Colonic mucosa (tissue), 4 donors: ENCODE measurements at places on chromosomes 6 and 20. TPM values are rescaled to one million over a fixed set of nuclear protein-coding genes. Genes with fewer than 3 reads are reported as not detected.
A peak's percentile ranks its signal among the peaks of the same experiment; 100 is the strongest.

GRCh38 chr20:45294659-45295058 is 12.0 kb upstream of the RBPJL start:
- peaks cover 7% of the 10 kb centered on the region for H3K27me3 ChIP-seq
- H3K36me3 ChIP-seq, result no peaks in the 10 kb centered on the region

DNA sequence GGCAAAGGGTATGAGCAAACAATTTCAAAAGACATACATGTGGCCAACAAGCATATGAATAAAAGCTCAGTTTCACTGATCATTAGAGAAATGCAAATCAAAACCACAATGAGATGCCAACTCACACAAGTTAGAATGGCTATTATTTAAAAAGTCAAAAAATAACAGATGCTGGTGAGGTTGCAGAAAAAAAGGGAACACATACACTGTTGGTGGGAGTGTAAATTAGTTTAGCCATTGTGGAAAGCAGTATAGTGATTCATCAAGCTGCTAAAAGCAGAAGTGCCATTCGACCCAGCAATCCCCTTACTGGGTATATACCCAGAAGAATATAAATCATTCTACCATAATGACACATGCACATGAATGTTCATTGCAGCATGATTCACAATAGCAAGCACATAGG is 6.7 kb upstream of the KHDC1L start:
- no peak for DNase-seq
- H3K27me3 ChIP-seq, result no peaks in the 10 kb centered on the region
- H3K4me1 ChIP-seq, result no peaks in the 10 kb centered on the region
- no peak overlapping the region for H3K27ac ChIP-seq

- H3K27ac ChIP-seq, result no peak overlapping the region
- H3K4me3 ChIP-seq, result no peak overlapping the region
- no peaks in the 10 kb centered on the region for H3K4me1 ChIP-seq
- no peaks in the 10 kb centered on the region for H3K36me3 ChIP-seq
- H3K27me3 ChIP-seq, result no peaks in the 10 kb centered on the region
Observed at GRCh38 chr6:147395158-147395557, 113.3 kb upstream of the SAMD5 start.

GRCh38 chr20:31587545-31588389 is 17.3 kb upstream of the ID1 start:
- H3K4me3 ChIP-seq, result peak overlapping the region; percentile 46
- DNase-seq, result peak; percentile 65
- no peaks in the 10 kb centered on the region for H3K36me3 ChIP-seq
- no peaks in the 10 kb centered on the region for H3K4me1 ChIP-seq
- peak overlapping the region; percentile 62 for H3K27ac ChIP-seq

DNA sequence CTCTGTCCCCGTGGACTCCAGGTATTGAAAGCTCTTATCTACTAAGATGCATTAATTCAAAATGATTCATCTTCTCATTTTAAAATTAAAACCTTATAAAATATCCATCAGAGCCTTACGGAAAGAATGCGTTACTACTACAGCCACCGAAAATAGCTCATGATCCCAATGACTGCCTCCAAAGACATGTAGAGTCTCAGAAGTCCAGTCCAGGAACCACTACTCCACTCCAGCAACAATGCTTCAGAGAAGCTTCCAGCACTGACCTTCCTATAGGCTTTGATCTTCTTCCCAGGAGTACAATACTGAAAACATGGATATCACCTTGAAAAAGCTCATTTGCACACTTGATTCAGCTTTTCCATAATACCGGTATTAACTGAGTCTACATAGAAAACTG is 94.3 kb downstream of the CHD6 start:
- DNase-seq, result no peak
- no peaks in the 10 kb centered on the region for H3K27me3 ChIP-seq
- no peak overlapping the region for H3K4me3 ChIP-seq
- H3K36me3 ChIP-seq, result no peaks in the 10 kb centered on the region

GRCh38 chr6:74742793-74743508 is 462.9 kb downstream of the COL12A1 start:
- DNase-seq, result no peak
- no peaks in the 10 kb centered on the region for H3K27me3 ChIP-seq
- H3K4me1 ChIP-seq, result no peaks in the 10 kb centered on the region

DNA sequence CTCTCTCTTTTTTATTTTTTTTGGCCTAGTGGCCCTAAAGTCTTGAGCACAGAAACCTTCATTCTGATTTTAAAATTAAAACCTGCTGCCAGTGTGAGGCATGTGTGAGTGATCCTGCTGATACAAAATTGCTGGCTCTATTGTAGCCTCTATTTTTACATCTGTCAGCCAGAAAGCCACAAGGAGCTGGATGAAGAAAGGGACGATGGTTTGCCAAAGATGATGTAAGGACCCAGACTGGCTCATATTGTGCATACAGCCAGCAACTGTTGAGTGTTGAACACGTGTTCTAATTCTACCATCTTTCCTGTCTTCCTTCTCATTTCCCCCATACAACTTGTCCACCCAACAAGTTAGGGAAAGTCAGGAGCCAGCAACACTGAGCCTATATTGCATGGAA is 40.8 kb upstream of the ATXN1 start:
- H3K36me3 ChIP-seq, result no peaks in the 10 kb centered on the region
- no peak overlapping the region for H3K4me3 ChIP-seq
- H3K27me3 ChIP-seq, result no peaks in the 10 kb centered on the region
- H3K4me1 ChIP-seq, result no peaks in the 10 kb centered on the region
- no peak for DNase-seq

GRCh38 chr20:48621376-48622078 is 206.3 kb downstream of the PREX1 start:
- H3K27ac ChIP-seq, result no peak overlapping the region
- no peak overlapping the region for H3K4me3 ChIP-seq
- H3K27me3 ChIP-seq, result no peaks in the 10 kb centered on the region

DNA sequence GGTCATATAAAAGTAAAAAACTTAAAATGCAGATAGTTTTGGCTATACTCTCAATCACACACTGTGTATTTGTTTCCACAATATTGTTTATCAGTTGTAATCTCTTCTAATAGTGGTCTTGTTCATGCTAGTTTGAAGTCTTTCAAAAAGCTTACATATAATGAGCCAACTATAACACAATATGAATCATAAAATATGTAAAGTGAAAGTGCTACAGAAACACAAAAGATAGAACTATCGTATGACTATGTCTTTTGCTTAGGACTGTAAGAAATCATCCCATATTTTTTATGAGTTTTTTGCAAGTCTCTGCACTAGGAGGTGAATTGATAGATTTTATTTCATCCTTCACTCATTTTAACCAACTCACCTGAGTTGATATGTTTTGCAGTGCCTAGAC is 136.0 kb downstream of the MMUT start:
- no peaks in the 10 kb centered on the region for H3K4me1 ChIP-seq
- H3K27me3 ChIP-seq, result no peaks in the 10 kb centered on the region
- DNase-seq, result no peak
- no peak overlapping the region for H3K4me3 ChIP-seq
- H3K36me3 ChIP-seq, result no peaks in the 10 kb centered on the region

DNA sequence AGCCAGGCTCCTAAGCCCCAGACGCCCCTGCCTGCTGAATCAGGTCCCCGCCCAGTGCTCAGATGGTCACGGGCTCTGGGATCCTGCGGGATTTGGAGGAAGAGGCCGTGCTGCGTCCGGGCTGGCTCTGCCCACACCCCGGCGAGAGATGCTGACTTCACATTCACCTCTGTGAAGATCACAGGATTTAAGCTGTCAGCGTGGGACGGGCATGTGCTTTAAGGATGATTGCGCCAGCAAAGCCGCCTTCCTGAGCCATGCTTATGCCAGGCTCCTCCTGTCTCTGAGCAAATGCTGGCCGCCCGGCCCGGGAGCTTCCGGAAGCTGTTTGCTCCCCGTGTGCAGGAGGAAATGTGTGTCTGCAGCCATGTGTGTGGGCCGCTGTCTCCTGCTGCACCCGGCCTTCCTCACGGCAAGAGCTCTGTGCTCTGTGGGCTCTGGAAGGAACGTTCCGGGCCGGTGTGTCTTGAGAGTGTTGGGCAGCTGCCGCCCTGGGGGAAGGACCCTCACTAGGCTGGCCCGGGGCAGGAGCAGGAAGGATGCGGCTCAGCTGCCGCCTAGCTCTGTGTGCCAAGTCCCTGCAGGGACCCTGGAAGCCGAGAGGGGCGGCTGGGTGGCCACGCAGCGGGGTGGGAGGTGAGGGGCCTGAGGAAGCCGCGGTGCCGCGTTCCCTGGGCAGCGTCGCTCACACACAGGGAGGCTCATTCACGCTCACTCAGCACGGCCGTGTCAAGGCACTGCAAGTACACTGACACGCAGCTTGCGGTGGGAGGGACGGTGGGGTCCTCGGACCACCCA is 19.0 kb upstream of the BHLHE23 start:
- no peaks in the 10 kb centered on the region for H3K4me1 ChIP-seq
- H3K36me3 ChIP-seq, result no peaks in the 10 kb centered on the region
- H3K27ac ChIP-seq, result no peak overlapping the region
- H3K4me3 ChIP-seq, result no peak overlapping the region
- DNase-seq, result no peak
- peaks cover 25% of the 10 kb centered on the region for H3K27me3 ChIP-seq

- H3K4me1 ChIP-seq, result no peaks in the 10 kb centered on the region
- no peak overlapping the region for H3K27ac ChIP-seq
- no peaks in the 10 kb centered on the region for H3K36me3 ChIP-seq
Observed at GRCh38 chr6:129882510-129883023, 21.5 kb upstream of the TMEM244 start.

DNA sequence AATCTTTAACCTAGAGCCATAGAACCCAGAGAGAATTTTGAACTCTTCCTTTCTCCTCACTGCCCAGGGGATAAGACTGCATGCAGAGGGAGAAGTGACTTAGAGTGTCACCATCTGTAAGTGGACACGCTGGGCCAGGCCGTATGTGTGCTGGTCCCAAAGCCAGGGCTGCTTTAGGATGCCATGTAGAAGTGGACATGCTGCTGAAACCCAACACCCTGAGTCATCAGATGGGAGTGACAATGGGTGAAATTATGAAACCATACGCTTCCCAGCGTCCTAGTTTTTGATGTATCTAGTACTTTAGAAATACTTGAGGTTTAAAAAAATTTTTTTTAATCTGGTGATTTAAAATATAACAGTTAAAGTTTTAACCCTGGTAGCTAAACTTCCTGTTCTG is 191.1 kb downstream of the FNDC1 start:
- H3K27ac ChIP-seq, result no peak overlapping the region
- H3K4me1 ChIP-seq, result no peaks in the 10 kb centered on the region
- no peak for DNase-seq

GRCh38 chr20:63061051-63061770 is 54.4 kb upstream of the BHLHE23 start:
- H3K4me1 ChIP-seq, result no peaks in the 10 kb centered on the region
- H3K27me3 ChIP-seq, result no peaks in the 10 kb centered on the region
- H3K4me3 ChIP-seq, result no peak overlapping the region
- no peaks in the 10 kb centered on the region for H3K36me3 ChIP-seq
- DNase-seq, result no peak
- no peak overlapping the region for H3K27ac ChIP-seq

The UST gene
- total RNA-seq, result 2.7 TPM

The SYCP2L gene
- total RNA-seq, result 0.11 TPM

The NECAB3 gene
- 61.3 TPM for total RNA-seq

The TREM1 gene
- total RNA-seq, result 1.4 TPM

The EYA4 gene
- 0.05 TPM for total RNA-seq

The BMP2 gene
- 25.3 TPM for total RNA-seq

The ZFP57 gene
- total RNA-seq, result not detected

The ARFGEF3 gene
- 22.2 TPM for total RNA-seq

The NINL gene
- 5.3 TPM for total RNA-seq

The ECI2 gene
- 94.8 TPM for total RNA-seq

The NOX3 gene
- not detected for total RNA-seq

The DLL1 gene
- total RNA-seq, result 26.8 TPM
